Lower lobe of right lung (tissue), 2 donors: ENCODE measurements at places on chromosomes 7 and 10.

- DNase-seq: no peak
Observed at GRCh38 chr7:120842121-120842621, 15.8 kb downstream of the TSPAN12 start.

- no peak for DNase-seq
Observed at GRCh38 chr7:115748123-115748738, 282.3 kb downstream of the TFEC start.

DNA sequence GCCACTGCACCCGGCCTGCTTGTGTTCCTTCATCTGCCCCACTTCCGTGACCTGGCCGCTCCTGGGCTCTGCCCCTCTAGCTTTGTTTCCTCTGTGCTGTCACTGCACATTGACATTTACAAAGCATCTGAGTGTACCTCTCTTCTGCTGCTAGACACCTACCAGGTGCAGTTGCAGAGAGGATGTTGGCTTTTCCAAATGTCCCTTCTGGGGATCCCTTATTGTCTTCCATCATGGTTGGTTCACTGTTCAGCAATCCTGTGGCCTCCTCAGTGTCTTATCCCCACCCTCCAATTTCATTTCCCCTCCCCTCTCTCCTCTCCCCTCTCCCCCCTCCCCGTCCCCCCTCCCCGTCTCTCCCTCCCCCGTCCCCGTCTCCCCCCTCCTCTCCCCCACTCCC lies 13.8 kb downstream of the VWA2 start:
- DNase-seq: no peak

- no peak for DNase-seq
Observed at GRCh38 chr7:31253532-31253931, 87.0 kb downstream of the NEUROD6 start.

DNA sequence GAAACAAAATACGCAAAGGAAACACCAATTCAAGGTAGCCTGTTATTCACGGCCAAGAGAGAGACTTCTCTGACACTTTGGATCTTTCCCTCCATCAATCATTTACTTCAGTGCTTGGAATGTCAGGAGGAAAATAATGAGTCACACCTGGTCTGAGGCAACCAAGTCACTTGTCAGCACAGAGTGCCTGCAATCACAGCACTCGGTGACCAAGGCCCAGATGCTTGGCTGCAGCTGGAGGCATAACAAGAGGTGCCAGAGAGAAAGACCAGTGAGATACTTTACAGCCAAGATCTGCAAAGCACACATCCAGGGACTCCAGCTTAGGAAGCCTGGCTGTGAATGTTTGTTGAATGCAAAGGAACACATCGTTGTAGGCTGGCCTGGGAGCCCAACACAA lies 33.9 kb downstream of the ASB13 start:
- DNase-seq: peak; percentile 71

GRCh38 chr10:11535346-11535959 lies 76.0 kb downstream of the USP6NL start:
- DNase-seq: no peak

DNA sequence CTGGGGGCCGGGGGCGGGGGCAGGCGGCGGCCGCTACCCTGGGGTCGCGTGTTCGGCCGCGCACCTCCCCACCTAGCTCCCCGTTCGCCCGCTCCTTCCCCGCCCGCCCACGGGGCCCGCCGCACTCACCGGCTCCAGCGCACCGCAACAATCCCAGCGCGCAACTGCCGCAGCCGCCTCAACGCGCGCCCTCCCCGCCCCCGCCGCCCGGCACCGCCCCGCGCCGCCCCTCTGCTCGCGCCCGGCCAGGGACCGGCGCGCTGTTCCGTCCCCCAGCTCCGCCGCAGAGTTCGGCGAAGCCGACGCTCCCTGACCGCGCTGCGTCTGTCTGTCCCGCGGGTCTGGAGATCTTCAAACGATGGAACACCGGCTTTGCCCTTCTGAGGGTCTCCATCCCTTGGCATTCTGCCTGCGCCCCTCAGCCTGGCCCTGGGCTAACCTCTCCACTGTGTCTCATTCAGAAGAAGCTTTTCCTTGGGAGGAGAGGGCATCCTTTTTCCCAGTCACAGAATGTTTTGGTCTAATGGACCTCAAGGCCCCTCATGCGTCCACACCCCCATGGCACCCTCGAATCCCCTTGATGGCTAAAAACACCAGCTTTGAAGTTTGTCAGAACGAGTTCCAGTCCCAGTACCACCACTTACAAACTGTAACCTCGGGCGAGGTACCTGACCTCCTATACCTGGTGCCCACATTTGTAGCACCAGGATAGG lies at the start of gene NT5C2:
TSS of gene NT5C2 (minus strand) at position 166 of the 713 bp plus-strand sequence. CDS start 18,314 bp downstream, outside the sequence.
- peak; percentile 88 for DNase-seq

DNA sequence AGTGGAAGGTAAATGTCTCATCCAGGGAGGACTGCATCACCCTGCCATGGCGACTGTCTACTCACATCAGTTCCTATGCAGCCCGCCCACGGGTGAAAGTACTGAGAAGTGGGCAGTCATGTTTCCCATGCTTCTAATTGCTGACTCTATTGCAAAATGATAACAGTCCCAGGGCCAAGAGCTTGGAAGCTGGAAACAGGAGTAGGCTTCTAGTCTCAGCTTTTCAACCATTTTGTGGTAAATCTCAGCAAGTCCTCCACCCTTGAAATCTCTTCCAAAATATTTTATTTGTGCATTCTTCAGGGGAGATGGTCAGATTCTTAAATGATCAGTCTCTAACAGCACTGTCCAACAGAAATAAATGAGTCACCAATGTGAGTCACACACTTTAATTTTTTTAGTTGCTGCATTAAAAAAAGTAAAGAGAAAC lies 48.1 kb upstream of the TARP start:
- DNase-seq: peak; percentile 75

GRCh38 chr10:131728286-131729228 lies 172.3 kb upstream of the PPP2R2D start:
- no peak for DNase-seq

- DNase-seq: no peak
Observed at GRCh38 chr10:114791768-114792167, 29.8 kb upstream of the FHIP2A start.

- DNase-seq: peak; percentile 92
Observed at GRCh38 chr10:102644646-102645387, 538 bp downstream of the TRIM8 start.

DNA sequence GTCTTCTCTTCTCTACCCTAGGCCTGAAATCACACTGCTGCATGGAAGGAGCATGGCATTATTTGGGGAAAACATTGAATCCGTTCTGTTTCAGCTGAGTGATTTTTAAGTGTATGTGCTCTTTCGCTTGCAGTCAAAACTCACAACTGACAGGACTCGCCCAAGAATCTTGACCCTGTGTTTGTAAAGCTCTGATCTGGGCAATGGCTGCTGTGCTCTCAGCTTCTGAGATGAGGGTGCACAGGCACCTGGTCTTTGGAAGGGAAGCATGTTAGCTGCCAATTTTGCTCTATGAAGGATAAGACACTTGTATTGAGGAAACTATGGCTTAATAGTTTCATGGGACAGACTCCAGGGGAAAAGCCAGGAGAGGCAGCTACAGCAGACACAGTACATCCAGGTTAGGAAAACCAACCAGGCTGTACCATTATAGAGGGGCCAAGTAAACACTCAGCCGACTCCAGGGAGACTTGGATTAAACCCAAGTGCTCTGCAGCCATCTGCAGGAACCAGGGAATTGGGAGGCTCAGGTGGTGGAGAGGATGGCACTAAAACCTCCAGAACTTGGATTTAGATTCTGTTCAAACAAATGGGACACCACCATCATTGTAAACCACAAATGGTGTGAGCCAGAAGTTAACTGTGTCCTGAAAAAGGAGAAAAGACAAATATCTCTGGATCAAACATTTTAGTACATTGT lies 43.3 kb downstream of the LYZL1 start:
- DNase-seq: no peak
